ENCODE measurements at places on chromosomes 1 and 21.

GRCh38 chr1:153552335-153552734, 3.3 kb upstream of the S100A3 start:
- DNase-seq, result no peak

GRCh38 chr1:193524616-193525015, 338.2 kb upstream of the B3GALT2 start:
- no peak for DNase-seq

DNA sequence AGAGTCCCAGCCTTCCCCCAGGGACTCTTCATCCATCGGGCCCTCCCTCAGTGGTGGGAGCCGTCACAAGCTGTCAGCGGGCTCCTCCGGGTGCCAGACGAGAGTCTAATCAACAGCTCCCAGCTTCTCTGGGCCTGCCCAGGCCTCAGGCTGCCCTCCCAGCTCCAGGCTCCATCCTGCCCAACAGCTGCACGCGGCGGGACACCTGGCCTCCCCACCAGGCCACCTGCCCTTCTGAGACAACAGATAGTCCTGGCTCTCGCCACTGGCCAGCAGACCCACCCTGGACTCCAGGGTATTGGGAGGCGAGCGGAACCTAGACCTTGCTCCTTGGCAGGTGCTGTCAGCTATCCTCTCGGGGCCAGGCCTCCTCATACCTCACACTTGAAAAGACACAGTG, 3.1 kb downstream of the WNT4 start:
- DNase-seq, result no peak

GRCh38 chr21:38649120-38649519, 150.8 kb upstream of the ERG start:
- DNase-seq, result no peak

GRCh38 chr1:155352631-155353030, 31.9 kb downstream of the RUSC1 start:
- no peak for DNase-seq

GRCh38 chr1:54998100-54998499, 633 bp upstream of the BSND start:
- no peak for DNase-seq

DNA sequence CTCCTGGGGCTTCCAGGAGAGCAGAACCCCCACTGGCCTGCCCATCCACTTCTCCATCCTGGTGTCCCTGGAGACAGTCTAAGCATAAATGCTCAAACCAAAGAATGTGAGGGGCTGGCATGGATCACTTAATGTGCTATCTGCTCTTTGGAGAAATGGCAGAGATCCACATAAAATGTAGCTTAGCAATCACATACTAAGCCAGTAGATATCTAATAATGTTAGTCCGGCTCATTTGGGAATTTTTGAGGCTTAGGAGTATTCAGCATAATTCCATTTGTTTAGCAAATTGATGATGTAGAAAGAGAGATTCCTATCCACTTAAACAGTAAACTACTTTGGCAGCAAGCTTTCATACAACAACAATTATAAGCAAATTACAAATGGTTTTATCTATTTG, 90.7 kb downstream of the TENT5C start:
- no peak for DNase-seq

GRCh38 chr1:163421701-163422100, 99.9 kb downstream of the NUF2 start:
- DNase-seq, result no peak

DNA sequence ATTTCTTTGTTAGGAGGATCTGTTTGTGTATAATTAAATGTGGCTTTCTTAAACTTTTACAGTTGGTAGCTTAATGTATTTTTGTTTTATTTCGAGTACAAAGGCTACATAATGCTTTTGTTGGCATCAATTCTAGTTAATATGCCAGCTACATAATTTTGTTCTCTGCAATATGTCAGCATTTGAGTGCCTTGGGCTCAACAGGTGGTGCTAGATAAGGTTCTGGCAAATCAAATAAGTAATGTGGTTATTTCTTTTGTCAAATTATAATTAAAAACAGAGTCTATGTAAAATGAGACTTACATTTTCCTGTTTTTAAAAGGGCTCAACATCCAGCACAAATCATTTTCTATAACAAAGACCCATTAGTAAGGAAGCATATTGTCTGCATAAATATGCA, 410.6 kb upstream of the NR5A2 start:
- DNase-seq, result no peak
